ENCODE measurements at places on chromosomes 12 and 14. TPM values are rescaled to one million over a fixed set of nuclear protein-coding genes. Genes with fewer than 3 reads are reported as not detected.

DNA sequence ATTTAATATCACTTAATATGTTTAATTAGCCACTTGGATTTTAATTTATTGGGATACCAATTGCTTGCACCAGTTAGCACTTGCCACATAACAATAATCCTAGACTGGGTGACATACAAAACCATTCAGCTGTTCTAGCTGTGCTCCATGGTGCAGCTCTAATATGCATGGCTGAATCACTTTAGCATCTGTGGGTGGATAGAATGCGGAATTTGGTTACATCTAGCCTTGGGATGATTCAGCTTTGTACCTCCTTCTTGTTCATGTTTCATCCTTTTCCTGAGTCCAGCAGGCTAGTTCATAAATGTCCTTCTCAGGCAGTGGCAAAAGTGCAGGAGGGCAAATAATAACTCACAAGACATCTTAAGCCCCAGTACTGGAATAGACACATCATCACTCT lies 1263.0 kb downstream of the LRFN5 start:
- no peak overlapping the region for H3K4me3 ChIP-seq
- H3K36me3 ChIP-seq = no peaks in the 10 kb centered on the region
- DNase-seq = no peak

The PTCSC3 gene
- not detected for total RNA-seq

DNA sequence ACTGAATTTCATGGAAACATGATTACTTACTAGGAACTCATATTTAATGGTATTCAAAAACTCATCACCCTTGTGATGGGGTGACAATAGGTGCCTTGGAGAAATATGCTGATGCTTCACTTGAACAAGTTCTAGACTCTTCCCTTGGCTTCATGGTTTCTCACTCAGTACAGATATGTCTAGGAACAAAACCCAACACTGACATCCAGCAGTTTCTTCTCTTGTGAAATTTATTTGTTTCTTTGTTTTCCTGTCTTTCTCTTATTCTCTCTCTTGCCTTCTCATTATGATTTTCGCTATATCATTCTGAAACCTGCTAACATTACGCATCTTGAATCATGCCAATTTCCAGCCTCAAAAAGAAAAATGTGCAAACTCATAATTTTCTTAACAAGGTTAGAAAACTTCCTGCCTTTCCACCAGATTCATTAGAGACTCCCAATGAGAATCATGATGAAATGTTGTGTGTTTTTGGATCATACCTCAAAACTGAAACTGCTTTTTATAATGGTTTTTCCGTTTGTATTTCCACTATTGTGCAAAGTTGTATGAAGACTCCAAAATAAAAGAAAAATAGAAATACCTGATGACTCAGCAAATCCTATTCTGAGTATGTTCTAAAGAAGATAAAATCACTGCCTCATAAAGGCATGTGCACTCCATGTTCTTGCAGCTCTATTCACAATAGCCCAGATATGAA lies 1021.5 kb downstream of the TMEM121 start:
- H3K36me3 ChIP-seq = no peaks in the 10 kb centered on the region
- H3K27ac ChIP-seq = no peak overlapping the region
- H3K4me3 ChIP-seq = no peak overlapping the region
- H3K27me3 ChIP-seq = no peaks in the 10 kb centered on the region
- DNase-seq = no peak

The GUCY2C gene
- total RNA-seq = not detected

Data from HFFc6 (cell line).